ENCODE measurements at places on chromosomes 3 and 15. TPM values are rescaled to one million over a fixed set of nuclear protein-coding genes. Genes with fewer than 3 reads are reported as not detected.

DNA sequence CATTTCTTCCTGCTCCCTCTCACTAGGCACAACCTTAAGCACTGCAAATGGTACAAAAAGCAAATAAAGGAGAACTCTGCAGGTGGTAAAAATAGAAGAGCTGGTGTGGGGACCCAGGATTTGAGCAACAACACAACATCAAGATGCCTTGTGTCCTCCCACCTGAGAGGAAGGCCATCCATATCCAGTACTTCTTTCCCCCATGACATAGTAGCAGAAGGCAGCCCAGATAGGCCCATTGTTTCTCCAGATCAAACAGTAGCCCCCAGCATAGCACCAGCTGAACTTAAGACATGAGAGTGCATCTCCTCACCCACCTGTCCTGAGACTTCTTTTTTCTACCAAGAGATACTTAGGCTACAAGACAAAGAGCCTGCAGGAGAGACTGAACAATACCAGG lies 180.5 kb downstream of the GOLGA6L6 start:
- no peak for DNase-seq

DNA sequence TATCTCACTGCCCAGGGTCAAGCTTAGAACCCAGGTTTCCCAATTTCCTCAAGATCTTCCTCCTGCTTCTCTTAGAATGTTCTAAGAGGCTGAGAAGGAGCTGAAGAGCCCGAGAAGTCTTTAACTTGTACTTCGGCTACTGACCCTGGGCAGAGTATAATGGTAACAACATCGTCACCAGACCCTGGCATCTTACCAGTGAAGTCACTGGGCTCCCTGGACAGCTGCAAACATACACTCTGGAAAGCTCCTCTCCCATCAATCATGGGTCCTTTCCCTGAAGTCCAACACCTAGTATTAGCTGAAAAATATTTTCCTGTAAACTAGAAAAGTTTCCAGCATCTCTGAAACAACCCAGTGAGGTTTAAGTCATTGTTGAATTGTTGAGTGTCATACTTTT lies 22.7 kb downstream of the CPEB1 start:
- no peak for DNase-seq

GRCh38 chr15:38130205-38130567 lies 122.5 kb upstream of the SPRED1 start:
- DNase-seq = no peak

- no peak for DNase-seq
Observed at GRCh38 chr3:128174675-128175590, 21.7 kb downstream of the EEFSEC start.

GRCh38 chr3:113623811-113624210 lies 72.6 kb downstream of the USF3 start:
- DNase-seq = no peak

MED12L gene
- total RNA-seq = 0.10 TPM

DNA sequence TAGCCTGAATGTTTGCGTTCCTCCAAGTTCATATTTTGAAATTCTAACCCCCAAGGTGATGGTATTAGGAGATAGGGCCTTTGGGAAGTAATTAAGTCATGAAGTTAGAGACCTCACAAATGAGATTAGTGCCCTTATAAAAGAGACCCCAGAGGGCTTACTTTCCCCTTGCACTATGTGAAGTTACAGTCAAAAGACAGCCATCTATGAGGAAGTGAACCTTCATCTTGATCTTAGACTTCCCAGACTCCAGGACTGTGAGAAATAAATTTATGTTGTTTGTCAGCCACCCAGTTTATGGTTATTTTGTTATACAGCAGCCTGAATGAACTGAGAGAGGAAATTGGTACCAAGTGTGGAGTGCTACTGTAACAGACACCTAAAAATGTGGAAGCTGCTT lies 74.4 kb downstream of the DAPK2 start:
- DNase-seq = no peak

Data from left ventricle myocardium superior (tissue), 1 donor.